Stimulated activated CD8-positive, alpha-beta memory T cell treated with anti-CD3 and anti-CD28 coated beads, Interleukin-7, amount 100 ng/mL, for 24 hours (primary cell): ENCODE measurements at places on chromosomes 13 and 19.

- DNase-seq = no peak
These were observed 40.2 kb downstream of the CARS2 start for GRCh38 chr13:110665491-110666254.

DNA sequence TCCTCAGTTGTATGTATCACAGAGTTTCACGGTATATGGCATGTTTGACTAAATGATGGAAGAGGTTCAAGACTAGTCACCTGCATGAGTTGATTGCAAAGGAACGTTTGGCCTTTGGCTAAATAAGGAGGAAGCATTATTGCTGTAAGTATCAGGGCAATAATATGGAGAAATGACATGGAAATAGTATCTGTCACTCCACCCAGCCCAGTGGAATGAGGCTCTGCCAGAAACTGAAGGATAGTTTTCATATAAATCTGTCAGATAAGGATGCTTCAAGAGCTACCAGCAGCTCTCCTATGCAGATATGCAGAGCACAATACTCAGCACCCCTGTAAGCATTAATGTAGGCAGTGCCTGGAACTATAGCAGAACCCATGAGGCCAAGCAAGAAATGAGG lies 55.7 kb upstream of the DCT start:
- DNase-seq = no peak

DNA sequence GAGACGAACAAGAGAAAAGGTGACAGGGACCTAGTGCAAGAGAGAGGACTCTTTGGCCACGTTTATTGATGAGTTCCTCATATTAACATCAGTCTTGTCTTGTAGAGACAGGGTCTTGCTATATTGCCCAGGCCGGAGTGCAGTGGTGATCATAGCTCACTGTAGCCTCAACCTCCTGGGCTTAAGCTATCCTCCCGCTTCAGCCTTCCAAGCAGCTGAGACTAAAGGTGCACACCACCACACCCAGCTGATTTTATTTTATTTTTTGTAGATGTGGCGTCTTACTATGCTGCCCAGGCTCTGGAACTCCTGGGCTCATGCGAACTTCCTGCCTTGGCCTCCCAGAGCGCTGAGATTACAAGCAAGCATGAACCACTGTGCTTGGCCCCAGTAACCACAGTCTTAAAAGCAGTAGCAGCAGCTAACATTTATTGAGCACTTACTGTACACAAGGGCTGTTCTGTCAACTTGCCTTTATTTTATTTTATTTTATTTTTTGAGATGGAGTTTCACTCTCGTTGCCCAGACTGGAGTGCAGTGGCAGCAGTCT lies 1.1 kb upstream of the SH2D3A start:
- no peak for DNase-seq

DNA sequence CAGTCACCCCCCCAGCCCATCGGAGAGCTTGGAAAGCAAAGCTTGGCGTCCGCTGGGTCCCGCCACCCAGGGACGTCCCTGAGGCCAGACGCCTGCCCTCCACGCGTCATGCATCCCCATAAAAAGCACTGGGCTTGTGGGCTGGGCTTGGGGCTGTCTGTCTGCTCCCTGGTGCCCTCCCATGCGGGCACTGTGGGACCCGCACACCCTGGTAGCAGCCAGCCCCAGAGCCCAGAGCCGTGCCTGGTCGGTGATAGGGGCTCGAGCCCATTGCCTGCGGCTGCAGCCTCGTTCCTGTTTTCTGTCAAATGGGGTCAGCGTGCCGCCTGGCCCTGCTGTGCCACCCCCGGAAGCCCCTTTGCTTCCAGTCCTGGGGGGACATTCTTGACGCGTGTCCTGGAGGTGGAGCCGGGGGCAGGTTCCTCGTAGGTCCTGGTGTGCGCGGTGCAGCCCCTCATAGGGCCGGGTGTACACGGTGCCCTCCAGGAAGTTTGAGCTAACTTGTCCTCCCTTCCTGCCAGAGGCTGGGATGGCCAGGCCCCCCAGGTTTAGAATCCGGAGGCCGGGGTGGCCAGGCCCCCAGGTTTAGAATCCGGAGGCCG lies 4.3 kb upstream of the GZMM start:
- DNase-seq = no peak

DNA sequence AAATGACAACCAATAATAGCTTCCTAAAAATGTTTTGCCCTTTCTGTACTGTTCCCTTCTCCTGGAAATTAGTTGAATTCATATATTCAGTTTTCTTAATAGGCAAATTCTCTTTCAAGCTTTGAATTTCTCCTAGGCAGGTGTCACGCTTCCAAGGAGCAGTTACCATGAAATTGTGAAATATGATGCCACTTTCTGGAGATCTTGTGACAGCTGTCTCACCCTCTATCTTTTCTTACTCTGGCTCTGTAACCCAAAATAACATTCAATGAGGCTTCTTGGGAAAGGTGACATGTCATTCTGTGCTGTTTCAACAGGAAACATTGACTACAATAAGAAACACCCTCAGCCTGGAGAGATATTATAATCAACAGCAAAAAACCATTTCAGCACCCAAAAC lies 80.3 kb upstream of the MRI1 start:
- no peak for DNase-seq

DNA sequence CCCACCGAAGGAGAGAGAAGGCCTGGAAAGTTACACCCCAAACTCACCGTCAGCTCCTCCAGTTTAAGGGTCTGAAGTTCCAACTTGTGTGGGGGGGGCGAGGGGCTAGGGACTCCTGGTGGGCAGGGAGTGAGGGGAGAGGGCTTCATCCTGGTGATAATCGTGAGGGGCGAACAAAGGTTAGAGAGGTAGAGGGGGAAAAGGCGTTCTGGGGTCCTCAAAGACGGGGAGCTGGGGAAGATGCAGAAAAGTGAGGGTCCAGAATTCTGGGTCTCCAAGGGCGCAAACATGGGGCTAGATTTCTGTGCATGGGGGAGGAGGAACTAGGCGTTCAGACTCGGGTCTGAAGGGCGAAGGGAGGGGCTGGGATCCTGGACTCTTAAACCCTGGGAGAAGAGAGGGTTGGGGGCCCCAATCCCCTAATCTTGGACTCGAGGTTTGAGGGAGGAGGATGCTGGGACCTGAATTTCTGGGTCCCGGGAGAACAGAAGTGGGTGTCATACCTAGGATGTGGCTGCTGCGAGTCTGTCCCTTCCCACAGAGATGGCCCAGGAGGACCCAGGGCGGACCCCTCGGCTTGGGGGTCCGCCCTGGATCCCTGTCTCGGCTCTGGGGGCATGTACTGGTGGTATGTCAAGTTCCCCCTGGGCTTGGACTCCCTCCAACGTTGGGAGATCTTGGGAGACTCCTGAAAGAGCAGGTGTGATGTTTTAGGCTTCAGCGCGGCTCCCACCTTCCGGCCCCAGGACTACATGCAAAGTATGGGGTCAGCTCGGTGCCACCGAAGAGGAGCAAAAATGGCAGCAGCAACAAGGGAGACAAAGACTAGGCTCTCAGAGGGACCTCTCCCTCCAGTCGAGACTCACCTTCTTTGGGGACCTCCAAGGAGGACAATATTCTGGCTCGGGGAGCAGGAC lies 4.5 kb downstream of the MAMSTR start:
- no peak for DNase-seq

DNA sequence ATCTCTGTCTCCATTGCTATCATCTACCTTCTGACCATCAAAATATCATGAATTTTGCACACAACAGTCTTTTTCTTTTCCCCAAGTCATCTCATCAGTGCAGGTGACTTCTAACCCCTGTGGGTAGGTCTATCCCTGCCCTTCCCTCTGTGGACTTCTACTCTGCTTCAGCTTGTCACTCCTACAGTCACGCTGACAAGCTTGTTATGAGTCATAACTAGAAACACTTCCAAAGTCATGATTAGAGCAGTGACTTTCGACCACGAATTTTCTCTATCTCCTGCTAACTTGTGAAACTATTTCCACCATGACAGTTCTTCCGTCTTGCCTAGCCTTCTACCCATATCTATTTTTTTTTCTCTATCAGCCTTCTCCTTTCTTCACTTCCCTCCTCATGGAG lies 343.7 kb upstream of the ARGLU1 start:
- no peak for DNase-seq
